Activated CD4-positive, alpha-beta T cell treated with anti-CD3 and anti-CD28 coated beads, Interleukin-2, amount 50 U/mL, for 48 hours (primary cell): ENCODE measurements at places on chromosomes 6 and 20.

DNA sequence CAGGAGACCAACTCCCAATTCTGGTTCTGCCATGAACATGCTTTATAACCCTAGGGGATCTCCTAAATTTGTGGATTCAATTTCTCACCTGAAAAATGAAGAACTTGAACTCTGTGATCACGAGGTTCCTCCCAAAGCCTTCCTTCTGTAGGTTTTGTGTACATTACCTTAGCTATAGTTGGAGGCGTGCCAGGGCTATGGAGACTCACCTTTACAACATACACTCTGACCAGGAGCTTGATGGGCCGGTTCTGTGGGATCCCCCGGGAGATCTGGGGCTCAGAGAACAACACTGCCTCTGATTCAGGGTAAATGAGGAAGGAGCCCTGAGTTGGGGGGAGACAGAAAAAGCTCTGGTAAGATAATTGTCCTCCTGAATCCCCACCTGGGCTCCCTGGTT, 34.1 kb downstream of the ERGIC3 start:
- DNase-seq, result no peak

DNA sequence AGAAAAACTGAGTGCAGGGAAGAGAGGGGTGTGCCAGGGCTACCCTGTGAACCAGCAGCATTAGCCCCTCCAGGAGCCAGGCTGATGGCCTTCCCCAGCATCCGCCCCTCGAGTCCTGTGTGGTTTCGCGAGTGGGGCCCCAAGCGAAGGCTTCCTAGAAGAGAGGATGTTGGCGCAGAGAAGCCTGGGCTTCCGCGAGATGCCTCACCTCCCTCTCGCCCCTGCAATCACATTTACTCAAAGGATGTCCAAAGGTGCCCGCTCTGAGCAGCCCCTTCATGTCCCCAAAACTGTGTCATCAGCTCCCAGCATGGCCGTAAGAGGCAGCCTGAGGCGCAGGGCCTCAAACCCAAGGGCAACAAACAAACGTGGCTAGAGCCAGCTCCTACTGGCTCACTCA, 111.7 kb downstream of the PREX1 start:
- peak; percentile 66 for DNase-seq

DNA sequence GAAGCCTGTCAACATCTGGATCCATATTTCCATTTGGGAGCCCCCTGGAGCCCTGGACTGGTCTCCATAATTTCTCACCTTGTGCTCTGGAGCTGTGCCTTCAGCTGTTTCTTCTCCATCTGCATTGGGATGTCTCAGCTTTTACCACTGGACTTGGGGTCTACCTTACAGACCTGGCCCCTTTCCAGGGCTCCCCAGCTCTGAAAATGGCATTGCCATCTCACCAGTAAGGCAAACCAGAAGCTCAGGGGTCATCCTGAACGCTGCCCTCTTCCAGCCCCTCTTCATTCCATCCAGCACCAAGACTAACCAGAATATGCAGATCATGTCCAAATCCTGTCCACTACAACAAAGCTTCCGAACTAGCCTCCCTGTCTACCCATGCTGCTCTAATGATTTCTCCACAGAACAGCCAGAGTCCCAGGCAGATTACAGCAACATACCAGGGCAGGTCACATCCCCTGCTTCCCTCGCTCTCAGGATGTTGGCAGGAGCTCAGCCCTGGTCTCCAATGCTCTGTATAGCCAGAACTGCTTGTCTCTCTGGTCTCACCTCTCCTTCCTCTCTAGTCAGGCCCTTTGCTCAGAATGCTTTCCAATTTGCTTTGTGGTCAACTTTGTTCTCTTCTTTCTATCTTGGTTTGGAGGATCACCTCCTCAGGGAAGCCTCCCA, 17.7 kb upstream of the NNAT start:
- no peak for DNase-seq

DNA sequence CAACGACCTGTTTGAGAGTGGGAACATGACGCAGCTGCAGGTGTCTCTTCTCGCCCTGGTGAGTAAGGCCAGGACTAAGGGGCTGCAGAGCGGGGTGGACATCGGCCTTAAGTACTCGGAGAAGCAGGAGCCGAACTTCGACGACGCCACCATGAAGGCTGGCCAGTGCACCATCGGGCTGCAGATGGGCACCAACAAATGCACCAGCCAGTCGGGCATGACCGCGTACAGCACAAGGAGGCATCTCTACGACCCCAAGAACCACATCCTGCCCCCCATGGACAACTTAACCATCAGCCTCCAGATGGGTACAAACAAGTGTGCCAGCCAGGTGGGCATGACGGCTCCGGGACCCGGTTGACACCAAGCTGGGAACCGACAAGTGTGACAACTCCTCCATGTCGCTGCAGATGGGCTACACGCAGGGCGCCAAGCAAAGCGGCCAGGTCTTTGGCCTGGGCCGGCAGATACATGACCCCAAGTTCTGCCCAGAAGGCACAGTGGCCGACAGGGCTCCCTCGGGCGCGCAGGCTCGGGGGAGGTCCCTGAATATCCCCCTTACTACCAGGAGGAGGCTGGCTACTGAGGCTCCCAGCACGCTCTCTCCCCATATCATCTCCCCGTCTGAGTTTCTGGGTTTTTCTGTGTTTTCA, 15.9 kb upstream of the AMD1 start:
- DNase-seq, result no peak

GRCh38 chr6:2508071-2508470, 242.7 kb downstream of the MYLK4 start:
- no peak for DNase-seq

DNA sequence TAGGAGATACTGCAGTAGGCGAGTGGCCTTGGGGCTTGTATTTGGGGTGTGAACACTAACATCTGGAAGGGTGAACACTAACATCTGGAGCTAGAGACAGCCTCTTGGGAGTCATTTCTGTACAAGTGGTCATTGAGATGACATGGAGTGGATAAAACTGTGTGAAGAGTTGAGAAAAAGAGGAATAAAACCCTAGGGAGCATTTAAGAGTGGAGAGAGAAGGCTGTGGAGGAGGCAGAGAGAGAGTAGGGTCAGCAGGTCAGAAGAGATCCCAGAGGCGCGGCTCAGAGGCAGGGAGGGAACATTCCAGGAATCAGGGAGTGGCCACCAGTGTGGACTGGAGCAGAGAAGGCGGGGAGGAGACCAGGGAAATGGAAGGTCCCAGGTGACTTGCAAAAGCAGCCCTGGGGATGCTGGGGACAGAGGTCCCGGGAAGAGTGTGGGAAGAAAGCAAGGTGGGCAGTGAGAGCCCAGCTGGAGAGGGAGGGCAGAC, 202.0 kb upstream of the RNF24 start:
- DNase-seq, result no peak

DNA sequence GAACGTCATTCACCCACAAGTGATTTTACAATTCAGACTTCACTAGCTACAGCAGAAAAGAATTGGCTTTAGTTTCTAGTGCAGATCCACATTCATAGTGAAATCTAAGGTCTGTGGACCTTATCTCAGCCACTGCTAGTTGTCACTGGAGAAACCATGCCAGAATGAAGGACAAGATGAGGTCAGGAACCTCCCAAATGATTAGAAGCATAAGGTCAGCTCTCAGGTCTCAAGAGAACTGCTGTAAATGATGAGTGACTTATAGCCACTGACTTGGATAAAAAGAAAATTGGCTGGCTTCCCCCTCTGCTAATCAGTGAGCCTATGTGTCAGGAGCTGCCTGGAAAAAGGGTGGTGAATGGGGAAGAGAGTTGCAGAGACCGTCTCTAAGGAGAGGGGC, 265.3 kb upstream of the BMP2 start:
- DNase-seq, result no peak

GRCh38 chr6:132893772-132894490, 79.6 kb downstream of the RPS12 start:
- no peak for DNase-seq

DNA sequence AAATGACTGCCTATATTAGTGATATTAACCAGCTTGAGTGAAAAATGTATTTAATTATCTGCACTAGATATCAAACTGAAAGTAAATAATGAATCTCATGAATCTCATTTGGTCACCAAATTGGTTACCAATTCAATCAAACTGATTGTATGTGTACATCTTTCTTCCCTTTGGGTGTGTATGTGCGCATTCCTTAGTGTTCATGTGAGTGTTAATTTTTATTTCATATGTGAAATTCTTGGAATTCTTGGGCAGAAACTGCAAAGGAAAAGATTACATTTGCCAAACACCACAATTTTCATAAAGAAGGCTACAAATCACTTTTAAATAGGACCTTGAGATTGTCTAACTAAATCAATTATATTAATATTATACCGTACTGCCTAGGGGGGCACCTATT, 648.4 kb upstream of the MARCKS start:
- DNase-seq, result no peak

- DNase-seq, result no peak
These were observed 63.2 kb downstream of the E2F3 start for GRCh38 chr6:20464847-20465246.

- DNase-seq, result no peak
These were observed 9.9 kb downstream of the BCL2L1 start for GRCh38 chr20:31712564-31713311.

DNA sequence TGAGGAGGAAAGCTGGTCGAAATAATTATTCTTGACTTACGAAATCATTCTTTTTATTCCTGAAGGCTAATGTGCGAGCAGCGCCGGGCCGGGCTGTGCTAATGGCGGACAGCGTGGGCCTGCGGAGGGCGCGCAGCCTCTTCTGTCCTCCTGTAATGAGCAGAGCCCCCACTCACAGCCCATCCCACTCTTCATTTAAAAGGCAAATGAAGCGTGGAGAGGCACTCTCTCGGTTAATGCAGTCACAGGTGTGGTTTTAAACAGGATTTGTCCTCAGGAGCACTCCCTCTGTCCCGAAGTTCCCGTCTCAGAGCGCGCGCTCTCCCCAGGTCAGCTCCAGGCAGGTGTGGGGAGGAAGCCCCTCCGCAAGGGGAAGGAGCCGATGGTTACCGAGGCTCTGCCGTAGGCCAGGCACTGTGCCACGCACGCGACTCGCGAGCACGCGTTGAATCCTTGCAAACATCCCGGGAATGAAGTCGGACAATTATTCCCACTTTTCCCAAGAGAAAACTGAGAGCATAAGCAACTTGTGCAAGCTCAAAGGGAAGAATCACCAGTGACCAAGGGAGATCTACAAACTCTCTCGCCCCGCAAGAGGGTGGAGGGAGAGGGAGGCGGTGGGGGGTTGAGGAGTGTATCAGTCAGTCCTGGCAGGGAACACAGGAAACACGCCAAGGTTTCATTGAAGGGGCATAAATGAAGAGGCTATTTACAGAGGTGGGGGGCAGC, 35.5 kb upstream of the ZFAND3 start:
- DNase-seq, result peak; percentile 32

DNA sequence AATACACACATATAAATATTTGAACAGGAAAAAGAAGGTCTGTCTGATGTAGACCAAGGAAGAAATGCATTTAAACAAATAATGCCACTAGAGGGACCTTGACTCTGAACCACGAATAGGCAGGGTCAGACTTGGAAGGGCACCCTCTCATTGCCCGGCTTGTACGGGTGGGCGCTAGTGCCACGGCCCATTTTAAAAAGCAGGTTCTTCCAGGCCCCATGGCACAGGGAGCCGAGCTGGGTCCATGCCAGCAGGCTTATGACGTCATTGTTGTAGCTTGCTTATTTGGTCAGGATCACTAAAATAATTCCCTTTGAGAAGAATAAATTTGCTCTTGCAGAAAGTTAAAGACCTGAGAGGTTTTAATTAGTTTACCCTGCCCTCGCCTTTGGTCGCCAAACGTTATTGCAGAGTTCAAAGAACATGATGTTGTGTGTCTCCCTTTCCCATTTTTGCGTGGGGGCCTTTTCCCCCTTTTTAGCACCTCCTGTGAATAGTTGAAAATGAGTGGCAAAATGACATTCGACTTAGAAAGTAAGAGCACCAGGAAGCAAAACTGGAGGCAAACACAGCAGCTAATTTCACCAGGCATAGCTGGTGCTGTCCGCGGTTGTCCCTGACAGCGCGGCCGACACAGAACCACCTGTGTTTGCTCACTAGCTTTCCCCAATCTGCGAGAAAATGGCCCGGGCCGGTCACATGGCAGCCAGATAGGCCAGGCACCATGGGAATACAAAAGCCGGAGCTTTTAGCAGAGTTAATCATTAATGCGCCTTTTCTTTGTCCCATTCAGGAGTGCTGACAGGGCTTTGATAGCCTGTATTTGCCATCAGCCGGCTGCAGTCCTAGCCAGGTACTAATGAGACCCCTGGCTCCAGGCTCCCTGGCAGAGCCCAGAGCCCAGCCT, 93.8 kb downstream of the FOXA2 start:
- no peak for DNase-seq

GRCh38 chr6:80335121-80335531, 228.7 kb downstream of the BCKDHB start:
- DNase-seq, result no peak

DNA sequence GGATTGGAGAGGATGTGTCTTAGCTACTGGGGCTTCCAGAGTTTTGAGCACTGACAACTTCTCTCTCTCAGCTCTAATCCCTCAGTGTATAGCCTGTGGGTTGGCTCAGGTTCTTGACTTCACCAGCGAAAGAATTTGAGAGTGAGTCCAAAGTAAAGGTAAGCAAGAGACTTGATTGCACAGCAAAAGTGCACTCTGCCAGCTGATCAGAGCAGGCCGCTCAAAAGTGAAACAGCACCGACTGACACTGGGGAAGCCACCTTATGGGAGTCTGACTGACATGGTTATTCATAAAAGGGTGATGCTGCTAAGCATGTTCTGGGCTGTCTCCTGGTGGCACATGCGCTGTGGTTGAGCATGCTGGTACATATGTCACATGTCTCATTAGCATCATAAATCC, 389.5 kb downstream of the CBLN4 start:
- DNase-seq, result no peak

- no peak for DNase-seq
These were observed 469 bp upstream of the XRN2 start for GRCh38 chr20:21302664-21303060.

DNA sequence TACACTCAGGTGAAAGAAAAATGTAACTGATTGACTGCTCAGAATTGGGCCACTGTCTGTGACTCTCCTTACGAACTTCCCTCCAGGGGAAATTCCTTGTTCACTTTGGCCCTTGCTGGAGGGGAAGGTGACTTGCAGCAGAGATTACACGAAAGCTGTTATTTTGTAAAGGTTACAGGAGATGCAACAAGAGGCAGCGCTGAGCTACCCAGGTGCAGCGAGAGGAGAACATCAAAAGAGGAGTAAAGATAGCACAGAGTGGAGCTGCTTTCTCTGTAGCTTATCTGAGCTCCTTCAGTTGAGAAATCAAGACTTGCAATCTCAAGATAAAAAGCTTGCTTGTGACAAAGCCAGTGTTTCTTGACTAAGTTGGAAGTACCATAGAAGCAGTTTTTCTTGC, 144.6 kb downstream of the ARHGAP18 start:
- no peak for DNase-seq

DNA sequence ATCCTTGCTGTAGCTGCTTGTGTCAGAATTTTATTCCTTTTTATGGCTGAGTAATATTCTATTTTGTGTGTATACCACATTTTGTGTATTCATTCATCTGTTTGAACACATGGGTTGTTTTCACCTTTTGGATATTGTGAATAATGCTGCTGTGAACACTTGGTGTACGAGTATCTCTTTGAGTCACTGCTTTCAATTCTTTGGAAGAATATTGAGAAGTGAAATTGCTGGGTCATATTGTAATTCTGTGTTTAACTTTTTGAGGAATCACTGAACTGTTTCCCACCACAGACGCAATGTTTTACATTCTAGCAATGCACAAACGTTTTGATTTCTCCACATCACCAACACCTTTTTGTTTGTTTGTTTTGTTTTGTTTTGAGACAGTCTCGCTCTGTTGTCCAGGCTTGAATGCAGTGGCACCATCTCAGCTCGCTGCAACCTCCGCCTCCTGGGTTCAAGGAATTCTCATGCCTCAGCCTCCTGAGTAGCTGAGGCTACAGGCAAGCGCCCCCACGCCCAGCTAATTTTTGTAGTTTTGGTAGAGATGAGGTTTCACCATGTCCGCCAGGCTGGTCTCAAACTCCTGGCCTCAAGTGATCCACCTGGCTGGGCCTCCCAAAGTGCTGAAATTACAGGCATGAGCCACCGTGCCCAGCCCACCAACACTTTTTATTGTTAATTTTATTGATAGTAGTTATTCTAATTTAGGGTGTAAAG, 21.7 kb downstream of the CPXM1 start:
- no peak for DNase-seq
